ENCODE measurements at places on chromosomes 13 and 19. TPM values are rescaled to one million over a fixed set of nuclear protein-coding genes. Genes with fewer than 3 reads are reported as not detected.

DNA sequence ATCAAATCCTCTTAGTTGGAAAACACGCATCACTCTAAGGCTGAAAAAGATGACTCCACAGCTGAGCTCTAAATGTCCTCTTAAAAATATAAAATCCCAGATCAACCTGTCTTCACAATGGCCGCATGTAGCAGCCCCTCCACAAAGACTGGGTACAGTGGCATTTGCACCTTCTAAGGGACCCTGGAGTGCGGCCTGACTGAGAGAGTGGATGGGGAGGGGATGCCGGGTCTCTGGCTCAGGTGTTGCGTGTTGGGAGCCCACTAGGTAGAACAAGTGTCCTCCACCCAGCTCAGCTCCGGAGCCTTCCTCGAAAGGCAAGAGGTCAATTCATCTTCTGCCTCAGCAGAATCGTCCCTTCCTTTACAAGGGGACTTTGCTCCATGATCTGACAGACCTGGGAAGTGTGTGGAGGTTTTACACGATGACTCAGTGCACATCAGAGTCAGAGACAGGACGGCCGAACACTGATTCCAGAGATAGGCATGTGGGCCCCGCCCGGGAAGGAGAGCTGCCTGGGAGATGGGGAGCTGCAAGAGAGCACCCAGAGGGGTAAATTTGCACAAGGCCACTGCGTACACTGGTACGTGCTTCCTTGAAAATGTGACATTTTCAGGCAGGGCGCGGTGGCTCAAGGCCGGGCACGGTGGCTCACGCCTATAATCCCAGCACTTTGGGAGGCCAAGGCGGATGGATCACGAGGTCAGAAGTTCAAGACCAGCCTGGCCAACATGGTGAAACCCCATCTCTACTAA lies 23.5 kb upstream of the SLC15A1 start:
- peak; percentile 67 for DNase-seq

DNA sequence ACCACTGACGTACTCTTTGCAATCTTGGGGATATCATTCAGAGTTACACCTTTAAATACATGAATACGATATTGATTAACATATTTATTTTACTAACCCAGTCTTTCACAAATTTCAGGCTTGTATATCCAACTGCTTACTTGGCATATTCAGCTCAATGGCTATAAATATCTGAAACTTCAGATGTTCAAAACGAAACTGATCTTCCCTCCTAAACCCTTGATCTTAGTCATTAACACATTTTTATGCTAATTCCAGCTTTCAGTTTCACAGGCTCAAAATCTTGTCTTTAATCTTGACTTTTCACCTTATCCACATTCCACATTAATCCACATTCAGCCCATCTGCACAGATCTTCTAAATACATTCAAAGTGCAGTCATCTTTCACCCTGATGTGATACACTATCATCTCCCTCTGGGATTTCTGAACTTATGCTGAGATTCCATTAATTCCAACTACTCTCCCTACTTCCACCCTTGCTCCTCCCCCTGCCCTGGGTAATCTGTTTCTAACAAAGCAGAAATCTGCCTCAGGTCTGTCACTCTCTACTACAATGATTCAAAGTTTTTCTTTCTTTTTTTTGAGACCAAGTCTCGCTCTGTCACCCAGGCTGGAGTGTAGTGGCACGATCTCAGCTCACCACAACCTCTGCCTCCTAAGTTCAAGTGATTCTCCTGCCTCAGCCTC lies 387.2 kb downstream of the GPC5 start:
- no peak for DNase-seq

- DNase-seq = no peak
Measured at GRCh38 chr19:18998276-18998675, 35.0 kb downstream of the SUGP2 start.

- no peak for DNase-seq
Measured at GRCh38 chr13:33842986-33843385, 25.0 kb downstream of the RFC3 start.

DNA sequence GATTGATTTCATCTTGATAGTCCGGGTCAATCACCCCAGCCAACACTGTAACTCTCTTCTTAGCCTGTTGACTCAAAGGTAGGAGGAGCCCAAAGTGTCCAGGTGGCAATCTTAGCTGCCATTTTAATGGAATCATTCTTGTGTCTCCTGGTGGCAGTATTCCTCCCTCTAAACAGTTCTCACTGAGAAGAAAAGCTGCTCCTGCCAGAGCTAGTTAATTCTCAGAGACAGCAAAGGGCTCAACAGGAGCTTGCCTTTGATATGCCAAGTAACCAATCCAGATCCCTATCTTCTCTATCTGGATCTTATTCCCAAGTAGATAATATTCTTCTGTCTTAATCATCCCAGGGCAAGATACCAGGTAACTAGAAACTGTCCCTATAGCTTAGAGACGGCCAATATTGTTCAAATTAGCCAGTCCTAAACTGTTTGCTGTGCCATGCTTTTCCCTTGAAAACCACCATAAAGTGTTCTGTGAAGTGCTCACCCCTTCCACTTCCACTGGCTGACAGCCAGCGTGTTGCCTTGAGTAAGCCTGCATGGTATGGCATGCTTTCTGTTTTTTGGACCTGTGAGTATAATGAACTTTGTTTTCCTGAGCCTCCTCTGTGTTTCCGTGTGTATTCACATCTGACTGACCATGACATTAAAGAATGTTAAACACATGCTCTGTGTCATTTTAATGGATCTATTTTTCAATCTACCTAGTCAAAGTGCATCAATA lies 463.7 kb upstream of the SLITRK5 start:
- no peak for DNase-seq

- DNase-seq = no peak
Measured at GRCh38 chr19:41944336-41944735, 14.8 kb downstream of the RABAC1 start.

DNA sequence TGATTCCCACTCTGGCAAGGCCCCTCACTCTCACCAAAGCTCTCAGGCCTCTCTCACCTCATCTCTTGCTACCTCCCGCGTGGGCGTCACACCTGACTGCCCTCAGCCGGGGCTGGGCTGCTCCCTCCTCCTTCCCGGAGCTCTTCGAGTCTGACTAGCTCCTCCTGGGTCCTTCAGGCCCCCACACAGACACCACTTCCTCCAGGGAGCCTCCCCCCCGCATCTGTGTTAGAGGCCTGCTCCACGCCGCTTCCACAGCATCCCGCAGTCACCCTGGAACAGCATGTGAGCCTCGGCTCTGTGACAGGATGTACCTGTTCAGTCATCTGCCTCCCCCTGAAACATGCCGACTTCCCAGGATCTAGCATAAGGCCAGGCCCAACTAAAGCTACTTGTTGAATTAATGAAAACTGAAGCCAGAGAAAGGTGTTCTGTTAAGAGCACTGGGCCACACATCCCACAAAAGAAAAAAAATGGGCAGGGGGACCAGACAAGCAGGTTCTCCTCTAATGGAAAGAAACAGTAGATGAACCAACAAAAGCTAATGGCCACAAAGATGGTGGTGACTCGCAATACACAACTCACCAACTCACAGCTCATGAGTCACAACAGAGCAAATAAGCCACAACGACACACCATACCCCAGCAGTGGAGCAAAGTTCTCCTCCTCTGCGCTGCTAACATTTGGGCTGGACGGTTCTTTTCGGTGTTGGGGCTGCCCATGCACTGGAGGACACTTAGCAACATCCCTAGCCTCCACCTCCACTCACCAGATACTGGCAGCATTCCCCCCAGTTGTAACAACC lies 3.0 kb downstream of the PPP6R1 start:
- DNase-seq = no peak

The CEACAM7 gene
- total RNA-seq = 2,049 TPM

The UTP14C gene
- 20.9 TPM for total RNA-seq

The ZNF154 gene
- total RNA-seq = 1.8 TPM

The FAM216B gene
- not detected for total RNA-seq

Data from left colon (tissue), 2 donors.